ENCODE measurements at places on chromosomes 7 and 10. TPM values are rescaled to one million over a fixed set of nuclear protein-coding genes. Genes with fewer than 3 reads are reported as not detected.

Gene PRRT4
- not detected for total RNA-seq

Gene CLRN3
- total RNA-seq: not detected

Gene CYP3A7
- not detected for total RNA-seq

Gene CUBN
- 0.88 TPM for total RNA-seq

Gene UPK3B
- total RNA-seq: 0.88 TPM

Gene PNLIPRP2
- not detected for total RNA-seq
